ENCODE measurements at places on chromosomes 16 and 17. TPM values are rescaled to one million over a fixed set of nuclear protein-coding genes. Genes with fewer than 3 reads are reported as not detected.
A peak's percentile ranks its signal among the peaks of the same experiment; 100 is the strongest.

ADAM11 gene
- 0.17 TPM for total RNA-seq

TMUB2 gene
- total RNA-seq = 46.1 TPM

CFAP97D1 gene
- total RNA-seq = not detected

ALOX15B gene
- total RNA-seq = 142 TPM

DNA sequence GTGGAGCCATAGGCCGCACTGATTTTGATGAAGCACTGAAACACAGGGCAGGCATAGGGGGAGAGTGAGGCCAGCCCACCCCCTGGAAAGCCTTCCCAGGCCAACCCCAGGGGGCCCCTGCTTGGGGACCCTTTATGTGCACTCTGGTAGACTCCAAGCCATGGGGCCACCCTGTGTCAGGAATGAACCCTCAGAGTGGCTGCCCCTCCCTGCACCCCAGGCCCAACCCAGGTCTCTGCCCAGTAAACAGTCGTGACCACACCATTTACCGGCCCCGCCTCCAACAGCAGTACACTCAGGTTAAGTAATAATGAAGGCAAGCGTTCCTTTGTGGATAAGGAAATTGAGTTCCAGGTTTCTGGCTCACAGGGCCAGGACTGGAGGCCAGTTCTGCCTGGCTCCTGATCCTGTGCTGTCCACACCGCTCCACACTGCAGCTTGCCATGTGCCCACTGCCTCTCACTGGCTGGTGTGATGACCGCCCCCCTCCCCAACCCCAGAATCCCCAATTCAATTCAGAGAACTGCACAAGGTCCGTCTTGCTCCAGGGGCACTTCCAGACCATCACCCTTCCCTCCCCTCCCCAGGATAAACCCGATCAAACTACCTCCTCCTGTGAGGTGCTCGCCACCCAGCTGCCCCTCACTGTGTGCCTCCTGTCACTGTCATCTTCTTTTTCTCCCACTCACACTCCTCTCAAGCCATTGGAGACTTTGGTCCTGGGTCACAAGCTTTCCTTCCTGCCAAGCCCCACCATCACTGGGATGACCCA lies 13.6 kb downstream of the PIMREG start:
- no peak for DNase-seq

DNA sequence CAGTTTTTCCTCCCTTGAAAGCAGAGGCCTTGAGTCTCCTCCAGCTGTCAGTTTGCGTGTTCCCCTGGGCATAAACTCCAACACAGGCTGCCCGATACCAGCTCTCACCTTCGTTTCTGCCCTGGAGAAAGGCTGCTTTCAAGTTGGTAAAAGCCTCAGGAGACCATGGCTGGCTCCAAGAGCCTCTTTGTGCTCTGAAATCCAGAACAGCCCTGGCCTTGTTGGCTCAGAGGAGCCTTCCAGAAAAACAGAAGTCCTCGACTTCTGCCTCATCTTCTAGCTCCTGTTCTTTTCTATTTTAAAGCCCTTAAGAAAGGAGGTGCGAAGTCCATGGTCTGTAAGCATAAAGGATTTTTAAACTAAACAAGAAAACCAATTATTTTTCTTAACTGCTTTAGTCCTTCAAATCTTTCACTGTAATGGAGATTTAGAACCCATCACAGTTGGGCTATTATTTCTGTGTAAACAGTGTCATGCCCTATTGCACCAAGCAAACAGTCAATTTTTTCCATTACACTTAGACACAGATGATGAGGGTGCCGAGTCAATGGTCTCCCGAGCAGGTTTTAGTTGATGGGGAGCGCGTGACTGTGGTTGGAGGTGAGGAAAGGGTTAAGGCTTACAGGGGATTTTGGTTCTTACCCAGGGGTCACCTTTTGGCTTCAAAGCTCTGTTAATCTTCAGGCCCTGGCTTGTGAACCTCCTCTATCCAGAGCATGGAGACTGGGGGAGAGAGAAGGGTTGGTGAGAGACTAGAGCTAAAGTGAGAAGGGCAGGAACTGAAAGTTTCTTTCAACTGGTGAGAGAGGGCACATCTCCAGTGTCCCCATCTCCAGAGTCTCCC lies 212.8 kb downstream of the MSI2 start:
- DNase-seq = no peak

DNA sequence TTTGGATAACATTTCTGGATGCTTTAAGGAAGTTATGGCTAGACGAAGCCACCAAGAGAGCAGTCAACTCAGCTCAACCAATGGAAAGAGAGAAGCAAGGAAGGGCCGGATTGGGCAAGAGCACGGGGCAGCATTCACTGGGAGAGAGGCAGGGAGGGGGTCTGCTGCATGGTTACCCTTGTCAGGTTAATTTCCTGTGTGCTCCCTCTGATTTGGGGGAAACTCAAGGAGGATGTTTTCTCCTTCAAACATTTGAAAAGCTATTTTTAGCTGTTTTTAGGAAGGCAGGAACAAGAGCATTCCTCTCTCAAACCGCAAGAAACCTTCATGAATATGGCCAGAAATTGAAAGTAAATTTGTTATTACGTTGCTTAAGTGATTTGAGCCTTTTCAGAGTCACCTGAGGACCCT lies 118.5 kb upstream of the ZFHX3 start:
- DNase-seq = peak; percentile 43

DNA sequence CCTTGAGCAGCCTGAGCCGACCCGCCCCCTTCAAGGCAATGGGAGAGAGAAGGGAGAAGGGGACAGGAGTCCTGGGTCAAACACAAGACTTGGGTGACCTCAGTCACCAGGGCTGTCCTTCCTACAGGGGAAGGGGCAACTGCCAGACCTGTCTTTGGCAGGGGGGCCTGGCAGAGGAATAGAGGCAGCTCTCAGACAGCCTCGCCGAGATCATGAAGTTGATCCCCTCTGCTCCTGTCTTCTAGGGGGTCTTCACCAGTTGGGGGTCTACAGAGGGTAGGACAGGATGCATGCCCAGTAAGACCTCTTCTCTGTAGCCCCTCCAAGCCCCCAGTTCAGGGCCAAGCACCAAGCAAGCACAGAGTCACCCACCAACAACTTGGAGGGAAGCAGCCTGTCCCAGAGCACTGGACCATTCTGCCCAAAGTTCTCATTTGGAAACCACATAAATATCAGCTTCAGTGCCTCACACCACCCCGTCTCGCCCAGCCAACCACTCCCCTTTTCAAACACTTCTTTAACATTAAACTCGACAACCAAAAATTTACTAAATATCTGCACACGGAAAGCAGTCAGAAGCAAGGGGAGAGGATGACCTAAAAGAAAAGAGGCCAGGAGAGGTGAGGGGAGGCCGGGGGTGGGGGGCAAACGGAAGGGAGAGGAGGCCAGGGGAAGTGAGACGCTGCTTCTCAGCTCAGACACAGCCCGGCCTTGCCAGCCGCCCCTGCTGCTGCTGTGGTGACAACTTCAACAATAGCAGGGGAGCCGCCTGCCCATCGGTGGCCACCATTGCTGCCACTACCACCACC lies 7.7 kb downstream of the DOK4 start:
- no peak for DNase-seq

- no peak for DNase-seq
Measured at GRCh38 chr17:16272111-16272840, 55.3 kb downstream of the PIGL start.

DNA sequence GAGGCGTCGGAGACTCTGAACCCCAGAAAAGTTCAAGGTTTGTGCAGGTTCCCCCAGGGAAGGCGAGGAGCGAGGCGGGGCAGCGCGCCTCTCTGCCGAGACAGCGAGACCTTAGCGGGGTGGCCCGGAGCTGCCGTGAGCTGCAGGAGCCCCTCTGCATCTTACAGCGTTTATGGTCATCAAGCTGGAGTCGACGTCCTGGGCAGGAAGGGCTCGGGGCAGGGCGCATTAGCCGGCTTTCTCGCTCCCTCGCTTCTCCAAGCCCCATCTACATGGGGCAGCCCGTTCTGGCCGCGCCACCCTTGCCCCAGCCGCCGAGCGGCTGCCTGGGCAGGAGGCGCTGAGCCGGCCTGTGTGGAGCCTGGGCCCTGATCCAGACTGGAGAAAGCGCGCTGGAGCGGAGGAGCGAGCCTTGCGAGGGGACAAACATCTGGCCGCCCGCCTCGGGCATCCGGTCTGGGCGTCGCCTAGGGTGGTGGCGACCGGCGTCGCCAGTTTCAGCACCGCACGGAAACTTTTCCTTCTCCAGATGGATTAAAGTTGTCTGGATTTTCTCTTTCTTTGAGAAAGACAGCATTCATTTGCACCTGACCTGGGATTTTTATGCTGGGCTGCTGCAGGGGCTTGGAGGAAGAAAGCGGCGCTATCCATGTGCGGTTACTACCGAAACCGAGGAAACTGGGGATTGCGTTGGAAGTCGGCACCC lies 750 bp downstream of the TMEM132E start:
- peak; percentile 85 for DNase-seq

GRCh38 chr17:21772321-21772720 lies 80.0 kb downstream of the KCNJ18 start:
- DNase-seq = no peak

GRCh38 chr17:60090417-60090816 lies 11.7 kb upstream of the HEATR6 start:
- no peak for DNase-seq

GRCh38 chr16:81581107-81581506 lies 136.5 kb downstream of the CMIP start:
- DNase-seq = no peak

DNA sequence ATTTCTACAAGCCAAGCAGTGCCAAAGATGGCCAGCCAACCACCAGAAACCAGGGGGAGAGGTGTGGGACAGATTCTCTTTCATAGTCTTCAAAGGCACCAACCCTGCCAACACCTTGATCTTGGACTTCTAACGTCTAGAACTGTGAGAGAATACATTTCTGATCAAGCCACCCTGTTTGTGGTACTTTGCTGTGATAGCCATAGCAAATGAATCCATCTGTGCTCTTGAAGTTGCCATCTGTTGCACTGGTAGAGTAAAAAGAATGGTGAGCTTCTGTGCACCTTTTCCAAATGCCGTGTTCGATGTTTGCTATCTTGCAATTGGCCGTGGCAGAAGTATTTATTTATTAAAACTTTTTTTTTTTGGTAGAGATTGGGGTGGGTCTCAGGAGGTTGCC lies 16.7 kb upstream of the ADGRG1 start:
- DNase-seq = no peak

DNA sequence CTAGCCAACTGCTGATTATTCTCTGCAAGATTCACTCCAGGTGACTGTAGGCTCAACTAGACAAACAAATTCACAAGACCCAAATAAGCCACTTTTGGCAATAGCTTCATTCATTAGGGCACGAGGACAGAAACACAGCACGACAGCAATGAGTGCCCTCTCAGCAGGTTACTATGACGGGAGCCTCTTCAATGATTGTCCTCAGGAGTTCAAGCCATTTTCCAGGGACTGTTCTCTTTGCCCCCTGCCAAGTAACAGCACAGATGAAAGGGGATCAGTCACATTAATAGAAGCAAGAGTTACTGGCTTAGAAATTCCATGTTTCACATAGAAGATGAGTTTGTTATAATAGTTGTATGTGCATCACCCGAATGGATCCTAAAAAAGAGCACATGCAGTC lies 712.2 kb downstream of the CDH8 start:
- DNase-seq = no peak

DNA sequence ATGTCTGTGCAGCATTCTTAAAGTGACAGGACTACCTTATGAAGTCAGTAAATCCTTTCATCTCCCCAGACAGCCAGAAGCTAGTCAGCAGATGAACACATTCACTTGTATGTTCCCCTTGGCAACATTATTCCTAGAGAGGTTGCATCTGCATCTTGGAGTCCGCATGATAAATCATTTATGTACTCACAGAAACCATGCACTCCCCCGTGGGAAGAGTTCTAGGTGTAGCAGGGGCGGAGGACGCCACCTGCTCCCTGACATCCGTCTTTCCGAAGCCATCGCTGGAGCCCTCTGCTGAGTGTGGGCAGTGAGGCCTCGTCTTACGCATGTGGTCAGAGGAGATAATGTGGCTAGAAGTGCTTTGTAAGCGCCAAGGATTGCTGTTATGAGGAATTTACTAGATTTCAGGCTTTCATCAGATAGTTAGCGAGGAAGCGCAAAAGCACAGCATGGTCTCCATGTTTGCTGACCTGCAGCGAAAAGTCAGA lies 144.5 kb downstream of the RPTOR start:
- DNase-seq = no peak

GRCh38 chr17:83185023-83186002 lies 105.9 kb downstream of the METRNL start:
- DNase-seq = no peak

DNA sequence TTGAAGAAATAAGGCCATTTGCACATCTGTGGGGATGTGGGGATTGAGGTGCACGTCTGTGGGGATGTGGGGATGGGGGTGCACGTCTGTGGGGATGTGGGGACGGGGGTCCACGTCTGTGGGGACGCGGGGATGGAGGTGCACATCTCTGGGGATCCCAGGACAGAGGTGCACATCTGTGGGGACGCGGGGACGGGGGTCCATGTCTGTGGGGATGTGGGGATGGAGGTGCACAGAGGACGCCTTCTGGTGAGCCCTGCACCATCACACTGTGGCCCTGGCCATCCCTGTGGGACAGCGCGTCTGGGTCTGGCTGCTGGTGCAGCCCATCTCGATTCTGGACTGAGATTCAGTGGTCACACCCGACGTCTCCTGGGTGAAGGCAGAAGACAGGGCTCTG lies 161.4 kb downstream of the LAT start:
- DNase-seq = peak; percentile 55

DNA sequence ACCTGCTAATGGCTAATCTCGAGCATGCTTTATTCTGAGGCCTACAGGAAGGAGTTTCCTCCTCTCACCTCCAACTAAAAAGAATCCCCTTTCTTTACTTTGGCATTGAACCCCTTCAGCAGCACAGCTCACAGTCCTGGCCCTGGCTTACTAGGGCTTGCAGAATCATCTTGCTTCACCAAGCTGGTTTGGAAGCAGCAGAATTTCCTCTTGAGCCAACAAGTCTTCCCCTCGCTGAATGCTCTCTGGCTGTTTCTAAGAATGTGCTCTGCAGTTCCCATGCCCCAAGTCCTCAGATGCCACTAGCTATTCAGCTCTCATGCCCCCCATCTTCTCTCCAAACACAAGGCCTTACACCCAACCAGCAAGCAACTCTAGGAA lies 271.2 kb downstream of the NTN1 start:
- no peak for DNase-seq

GRCh38 chr17:29645515-29646051 lies 22.9 kb upstream of the CORO6 start:
- DNase-seq = no peak

GRCh38 chr17:78048346-78049292 lies 79.9 kb downstream of the TMC6 start:
- no peak for DNase-seq

DNA sequence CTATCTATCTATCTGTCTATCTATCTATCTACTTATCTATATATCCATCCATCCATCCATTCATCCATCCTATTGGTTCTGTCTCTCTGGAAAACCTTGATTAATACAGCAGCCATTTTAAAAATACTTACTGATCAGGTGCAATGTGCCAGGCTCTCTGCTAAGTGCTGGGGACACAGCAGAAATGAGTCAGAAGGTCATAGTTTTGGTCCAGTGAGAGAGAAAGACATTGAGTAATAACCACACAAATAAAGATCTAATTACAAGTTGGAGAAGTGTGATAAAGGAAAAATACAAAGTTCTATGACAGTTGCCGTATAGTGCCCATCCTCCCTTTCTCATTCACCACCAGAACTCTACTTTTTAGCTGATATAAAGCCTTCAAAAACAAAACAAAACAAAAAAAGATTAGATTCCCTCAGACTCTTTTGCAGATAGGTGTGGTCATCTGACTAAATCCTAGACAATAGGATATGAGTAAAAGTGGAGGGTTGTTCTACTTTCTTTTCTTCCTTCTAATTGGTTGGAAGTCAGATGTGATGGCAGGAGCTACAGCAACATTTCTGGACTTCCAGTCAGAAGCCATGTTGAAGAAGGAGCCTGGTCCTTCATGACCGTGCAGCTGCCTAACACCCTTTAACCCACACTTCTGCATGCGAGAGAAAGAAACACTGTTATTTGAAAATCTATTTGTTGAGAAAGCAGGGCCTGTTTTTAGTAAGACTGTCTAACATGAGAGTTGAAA lies 72.0 kb upstream of the TOX3 start:
- DNase-seq = no peak

Data from upper lobe of left lung (tissue), 6 donors.